Fibroblast of lung (primary cell): ENCODE measurements at places on chromosomes 1 and 21. TPM values are rescaled to one million over a fixed set of nuclear protein-coding genes. Genes with fewer than 3 reads are reported as not detected.

DNA sequence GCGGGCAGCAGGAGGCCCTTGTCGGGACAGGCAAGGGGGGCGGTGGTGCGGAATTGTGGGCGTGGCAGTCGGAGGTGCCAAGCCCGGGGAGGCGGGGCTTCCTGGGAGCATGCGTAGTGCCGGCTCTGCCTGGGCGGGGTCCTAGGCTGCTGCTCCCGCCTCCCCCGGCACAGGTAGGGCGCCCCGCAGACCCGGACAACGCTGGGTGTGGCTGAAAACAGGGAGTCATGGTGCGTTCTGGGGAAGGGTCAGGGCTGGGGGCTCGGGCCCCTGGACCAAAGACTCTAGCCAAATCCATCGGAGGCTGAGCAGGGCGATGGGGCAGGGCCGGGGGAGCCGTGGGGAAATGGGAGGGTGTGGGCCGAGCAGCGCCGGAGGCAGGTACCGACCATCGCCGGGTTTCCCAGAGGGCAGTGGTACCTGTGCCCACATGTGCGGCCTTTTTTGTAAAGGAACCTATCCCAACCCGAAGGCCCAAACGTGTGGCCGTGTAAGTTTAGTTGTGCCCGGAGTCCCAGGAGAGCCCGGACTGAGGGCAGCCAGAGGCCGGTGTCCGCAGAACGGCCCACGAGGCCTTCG lies 231.9 kb downstream of the SDCCAG8 start:
- H3K36me3 ChIP-seq: no peaks in the 10 kb centered on the region
- peaks cover 2% of the 10 kb centered on the region for H3K4me1 ChIP-seq
- no peak overlapping the region for H3K4me3 ChIP-seq
- no peak for DNase-seq

ASCL5 gene
- under 0.01 TPM in 1 of 2 replicates, not detected in the other for total RNA-seq

- H3K36me3 ChIP-seq: peaks cover 6% of the 10 kb centered on the region
- H3K4me3 ChIP-seq: no peak overlapping the region
- no peaks in the 10 kb centered on the region for H3K4me1 ChIP-seq
- no peak overlapping the region for H3K27ac ChIP-seq
- H3K27me3 ChIP-seq: peaks cover 12% of the 10 kb centered on the region
Observed at GRCh38 chr1:228415221-228415620, 1.4 kb downstream of the TRIM17 start.

DNA sequence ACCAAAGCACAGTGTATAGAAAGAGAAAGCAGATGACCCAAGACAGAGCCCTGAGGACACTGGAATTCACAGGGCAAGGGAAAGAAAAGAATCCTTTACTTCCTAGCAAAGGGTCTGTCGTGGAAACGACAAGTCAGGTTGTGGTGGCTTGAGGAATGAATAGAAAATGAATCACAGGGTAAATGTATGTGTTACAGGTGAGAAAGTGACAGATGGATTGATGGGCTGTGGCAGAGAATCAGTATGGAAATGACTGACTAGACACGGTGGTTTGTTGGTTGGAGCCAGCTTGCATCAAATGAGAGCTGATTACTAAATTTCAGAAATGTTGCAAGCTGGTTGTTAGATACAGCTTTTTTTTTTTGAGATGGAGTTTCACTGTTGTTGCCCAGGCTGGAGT lies 46.9 kb downstream of the PTP4A2 start:
- H3K36me3 ChIP-seq: no peaks in the 10 kb centered on the region
- H3K4me3 ChIP-seq: no peak overlapping the region
- no peak for DNase-seq
- H3K27ac ChIP-seq: no peak overlapping the region
- no peaks in the 10 kb centered on the region for H3K27me3 ChIP-seq

GRCh38 chr1:81374481-81374880 lies 426.3 kb upstream of the ADGRL2 start:
- no peak overlapping the region for H3K4me3 ChIP-seq
- no peak overlapping the region for H3K27ac ChIP-seq
- H3K36me3 ChIP-seq: no peaks in the 10 kb centered on the region
- H3K4me1 ChIP-seq: no peaks in the 10 kb centered on the region
- DNase-seq: no peak
- no peaks in the 10 kb centered on the region for H3K27me3 ChIP-seq

PKP1 gene
- under 0.01 TPM in 2 replicates for total RNA-seq

HTR6 gene
- under 0.01 TPM in 1 of 2 replicates, not detected in the other for total RNA-seq

- H3K27me3 ChIP-seq: no peaks in the 10 kb centered on the region
- DNase-seq: peak; percentile 38
- H3K27ac ChIP-seq: peak overlapping the region; percentile 83
- H3K4me1 ChIP-seq: peaks cover 5% of the 10 kb centered on the region
- peak overlapping the region; percentile 75 for H3K4me3 ChIP-seq
Observed at GRCh38 chr1:87330057-87330884, 1.6 kb downstream of the LMO4 start.

- no peak overlapping the region for H3K4me3 ChIP-seq
- no peak overlapping the region for H3K27ac ChIP-seq
- H3K36me3 ChIP-seq: no peaks in the 10 kb centered on the region
- DNase-seq: no peak
Observed at GRCh38 chr1:183824291-183824690, 19.4 kb downstream of the RGL1 start.

GRCh38 chr1:19067912-19068638 lies 111.6 kb upstream of the IFFO2 start:
- H3K4me3 ChIP-seq: no peak overlapping the region
- H3K27me3 ChIP-seq: no peaks in the 10 kb centered on the region
- DNase-seq: no peak

GRCh38 chr1:184648160-184648855 lies 106.3 kb downstream of the EDEM3 start:
- H3K4me1 ChIP-seq: peaks cover 9% of the 10 kb centered on the region
- DNase-seq: no peak
- H3K27me3 ChIP-seq: peaks cover under 1% of the 10 kb centered on the region
- H3K36me3 ChIP-seq: no peaks in the 10 kb centered on the region
- no peak overlapping the region for H3K27ac ChIP-seq
- H3K4me3 ChIP-seq: no peak overlapping the region

DNA sequence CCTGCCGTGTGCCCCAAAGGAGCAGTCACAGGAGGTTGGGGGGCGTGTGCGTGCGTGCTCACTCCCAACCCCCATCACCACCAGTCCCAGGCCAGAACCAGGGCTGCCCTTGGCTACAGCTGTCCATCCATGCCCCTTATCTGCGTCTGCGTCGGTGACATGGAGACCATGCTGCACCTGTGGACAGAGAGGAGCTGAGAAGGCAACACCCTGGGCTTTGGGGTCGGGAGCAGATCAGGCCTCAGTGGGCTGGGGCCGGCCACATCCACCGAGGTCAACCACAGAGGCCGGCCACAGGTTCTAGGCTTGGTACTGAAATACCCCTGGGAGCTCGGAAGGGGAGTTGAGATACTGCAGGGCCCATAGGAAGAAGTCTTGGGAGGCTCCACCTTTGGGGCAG lies 23.5 kb downstream of the COL6A1 start:
- DNase-seq: no peak
- peaks cover 40% of the 10 kb centered on the region for H3K36me3 ChIP-seq
- H3K27me3 ChIP-seq: no peaks in the 10 kb centered on the region
- H3K4me1 ChIP-seq: no peaks in the 10 kb centered on the region
- no peak overlapping the region for H3K27ac ChIP-seq

FNDC10 gene
- total RNA-seq: 0.50 and 0.77 TPM in 2 replicates

DNA sequence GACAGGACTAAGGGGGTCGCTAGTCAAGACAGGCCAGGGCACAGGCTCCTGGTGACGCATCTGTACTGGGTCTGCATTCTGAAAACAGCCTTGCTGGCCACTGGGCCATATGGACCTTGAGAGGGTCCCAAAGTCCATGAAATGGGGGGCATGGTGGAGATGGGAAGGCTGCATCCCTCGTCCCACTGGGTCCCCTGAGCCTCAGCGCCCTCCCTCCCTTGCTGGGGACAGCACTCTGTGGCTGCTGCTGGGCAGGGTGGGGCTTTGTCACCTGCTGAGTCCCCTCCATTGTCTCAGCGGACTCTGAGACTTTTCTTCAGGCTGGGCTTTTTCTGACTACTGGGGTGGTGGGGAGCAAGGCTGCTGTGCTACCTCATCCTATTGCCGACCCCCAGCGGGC lies 205.2 kb downstream of the RHOU start:
- no peak for DNase-seq
- H3K27ac ChIP-seq: no peak overlapping the region
- no peak overlapping the region for H3K4me3 ChIP-seq
- no peaks in the 10 kb centered on the region for H3K36me3 ChIP-seq
- no peaks in the 10 kb centered on the region for H3K27me3 ChIP-seq

KRTAP7-1 gene
- not detected in 2 replicates for total RNA-seq

RGS7 gene
- total RNA-seq: 0.51 and 3.6 TPM in 2 replicates

DNA sequence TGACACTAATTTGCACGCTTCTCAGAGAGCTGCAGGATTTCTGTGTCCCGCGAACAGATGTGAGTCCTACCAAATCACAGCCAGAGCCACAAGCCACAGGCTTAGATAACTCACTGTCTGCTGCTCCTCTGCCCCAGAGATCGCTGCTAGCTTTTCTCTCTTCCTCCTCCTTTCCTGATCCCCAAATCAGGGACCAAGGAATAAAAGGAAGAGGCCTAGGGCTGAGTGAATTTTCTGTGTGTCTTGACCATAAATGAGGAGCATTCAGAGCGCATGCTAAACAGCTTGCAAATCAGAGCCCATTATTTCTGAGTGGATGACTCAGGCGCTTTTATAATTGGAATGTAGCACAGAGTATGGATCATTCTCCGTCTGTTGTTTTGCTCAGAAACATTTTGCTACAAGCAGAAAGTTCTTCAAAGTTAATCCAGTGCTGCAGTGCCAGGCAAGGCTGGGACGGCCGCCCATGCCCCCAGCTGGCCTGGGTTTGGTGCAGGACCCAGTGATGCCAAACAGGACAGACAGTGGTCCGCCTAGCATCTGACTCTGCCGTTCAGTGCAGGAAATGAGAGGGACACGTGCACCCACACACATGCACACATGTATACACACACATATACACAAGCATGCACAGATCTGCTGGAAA lies 38.2 kb downstream of the KCNAB2 start:
- H3K4me3 ChIP-seq: no peak overlapping the region
- no peak overlapping the region for H3K27ac ChIP-seq
- H3K36me3 ChIP-seq: no peaks in the 10 kb centered on the region
- no peaks in the 10 kb centered on the region for H3K4me1 ChIP-seq

HPCA gene
- total RNA-seq: 0.33 TPM in 1 of 2 replicates, not detected in the other

- H3K27me3 ChIP-seq: no peaks in the 10 kb centered on the region
- no peaks in the 10 kb centered on the region for H3K36me3 ChIP-seq
- H3K4me1 ChIP-seq: no peaks in the 10 kb centered on the region
Observed at GRCh38 chr1:168330285-168330684, 49.6 kb downstream of the TBX19 start.

DNA sequence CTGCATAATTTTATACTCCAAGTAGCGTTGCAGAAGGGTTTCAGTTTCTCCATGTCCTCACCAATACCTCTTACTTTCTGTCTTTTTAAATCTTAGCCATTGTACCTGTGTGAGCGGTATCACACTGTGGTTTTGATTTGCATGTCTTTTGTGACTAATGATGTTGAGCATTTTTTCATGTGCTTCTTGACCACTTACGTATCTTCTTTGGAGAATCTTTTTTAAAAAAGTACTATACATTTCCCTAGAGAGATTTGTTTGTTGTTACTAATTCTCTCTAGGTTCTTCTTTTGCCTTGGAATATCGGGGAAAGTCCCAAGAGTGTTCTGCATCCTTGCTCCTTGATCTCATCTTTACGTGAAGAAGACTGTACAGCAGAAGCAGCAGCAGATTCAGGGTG lies 81.8 kb upstream of the WARS2 start:
- no peak overlapping the region for H3K27ac ChIP-seq
- no peaks in the 10 kb centered on the region for H3K36me3 ChIP-seq
- H3K4me1 ChIP-seq: no peaks in the 10 kb centered on the region
- no peak overlapping the region for H3K4me3 ChIP-seq

DNA sequence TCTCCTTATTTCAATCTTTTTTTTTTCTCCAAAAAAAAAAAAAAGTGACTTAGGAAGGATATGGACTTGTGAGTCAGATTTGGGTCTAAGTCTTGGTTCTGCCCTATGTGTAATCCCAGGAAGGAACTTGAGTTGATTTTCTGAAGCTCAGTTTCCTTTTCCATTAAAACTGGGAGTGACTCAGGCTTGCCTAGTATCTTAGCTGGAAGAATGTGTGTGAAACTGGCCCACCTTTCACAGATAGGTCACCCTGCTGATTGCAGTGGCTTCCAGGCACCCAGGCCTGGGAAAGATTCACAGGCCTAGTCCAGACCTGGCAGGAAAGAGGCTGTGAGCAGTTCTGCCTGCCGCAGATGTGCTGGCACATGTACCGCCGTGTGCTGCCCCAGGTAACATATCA lies 218.3 kb upstream of the HOOK1 start:
- DNase-seq: peak; percentile 89
- H3K27me3 ChIP-seq: no peaks in the 10 kb centered on the region
- peak overlapping the region; percentile 47 for H3K27ac ChIP-seq
- no peak overlapping the region for H3K4me3 ChIP-seq
- H3K36me3 ChIP-seq: no peaks in the 10 kb centered on the region
- H3K4me1 ChIP-seq: peaks cover 6% of the 10 kb centered on the region

DNA sequence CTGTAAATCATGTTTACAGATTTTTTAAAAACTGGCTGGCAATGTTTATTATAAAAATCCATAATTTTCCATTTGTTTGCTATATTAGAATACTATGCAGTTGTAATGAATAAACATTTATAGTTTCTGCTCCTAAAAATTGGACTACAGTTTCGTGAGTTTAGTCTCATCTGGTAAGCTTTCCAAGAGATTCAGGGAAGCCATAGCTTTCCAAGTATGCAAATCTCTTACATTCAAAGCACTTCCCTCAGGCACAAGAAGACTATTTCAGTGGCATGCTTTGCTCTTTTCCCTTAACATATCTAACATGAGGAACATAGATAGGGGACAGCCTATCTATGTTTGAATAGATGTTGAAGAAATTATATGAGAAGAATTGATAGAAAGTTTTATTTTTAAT lies 77.2 kb downstream of the ADGRL2 start:
- peak; percentile 7 for DNase-seq
- peaks cover 5% of the 10 kb centered on the region for H3K4me1 ChIP-seq
- no peaks in the 10 kb centered on the region for H3K36me3 ChIP-seq
- H3K27ac ChIP-seq: no peak overlapping the region

C21orf58 gene
- total RNA-seq: 1.3 and 2.5 TPM in 2 replicates

GSTM3 gene
- total RNA-seq: 37.0 and 51.4 TPM in 2 replicates

DNA sequence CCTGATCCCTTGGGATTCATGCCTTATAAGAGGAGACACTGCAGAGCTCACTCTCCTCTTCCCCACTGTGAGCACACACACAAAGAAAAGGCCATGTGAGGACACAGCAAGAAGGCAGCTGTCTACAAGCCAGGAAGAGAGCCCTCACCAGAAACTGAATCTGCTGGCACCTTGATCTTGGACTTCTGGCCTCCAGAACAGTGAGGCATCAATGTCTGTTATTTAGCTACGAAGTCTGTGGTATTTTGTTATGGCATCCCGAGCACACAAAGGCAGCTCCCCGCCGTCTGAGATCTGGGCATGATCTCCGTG lies 47.1 kb upstream of the RPL11 start:
- no peaks in the 10 kb centered on the region for H3K36me3 ChIP-seq
- no peaks in the 10 kb centered on the region for H3K4me1 ChIP-seq
- no peak overlapping the region for H3K27ac ChIP-seq
- H3K4me3 ChIP-seq: no peak overlapping the region
- DNase-seq: no peak
